Suppressor macrophage treated with lipopolysaccharide for 1 hour (primary cell): ENCODE measurements at places on chromosomes 13 and 19.

GRCh38 chr13:45732916-45733315 is 30.8 kb downstream of the CBY2 start:
- no peak for DNase-seq

DNA sequence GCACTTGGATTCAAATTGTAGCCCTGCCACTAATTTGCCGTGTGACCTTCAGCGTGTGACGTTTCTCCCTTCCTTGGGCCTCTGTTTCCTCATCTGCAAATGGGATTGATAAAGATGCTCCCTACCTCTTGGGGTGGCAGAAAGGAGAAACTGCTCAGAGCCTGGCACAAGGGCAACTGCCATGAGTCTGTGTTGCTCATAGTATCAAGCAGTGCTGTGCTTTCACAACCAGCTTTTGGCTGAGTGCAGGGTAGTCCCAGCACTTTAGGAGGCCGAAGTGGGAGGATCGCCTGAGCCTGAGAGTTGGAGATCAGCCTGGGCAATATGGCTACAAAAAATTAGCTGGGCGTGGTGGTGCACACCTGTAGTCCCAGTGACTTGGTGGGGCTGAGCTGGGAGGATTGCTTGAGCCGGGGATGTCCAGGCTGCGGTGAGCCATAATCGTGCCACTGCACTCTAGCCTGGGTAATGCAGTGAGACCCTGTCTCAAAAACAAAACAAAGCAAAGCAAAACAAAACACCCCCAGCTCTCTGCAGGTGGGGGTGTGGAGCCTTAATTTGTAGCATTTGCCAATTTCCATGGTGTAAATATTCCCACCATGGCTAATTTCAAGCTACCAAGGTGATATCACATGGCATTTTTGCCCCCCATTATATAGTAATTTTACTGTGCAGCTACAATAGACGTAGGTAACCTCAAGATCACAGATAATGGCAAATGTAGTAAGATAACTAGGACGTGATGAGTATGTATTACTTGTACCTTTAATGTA is 1.6 kb upstream of the MARK4 start:
- DNase-seq: no peak

GRCh38 chr19:531753-532560 is at the start of gene CDC34:
Gene CDC34, plus strand, starts transcription at chr19:531760. Its CDS starts 172 bp downstream, at chr19:531932.
- DNase-seq: no peak

GRCh38 chr13:114015111-114015968 is 41.5 kb upstream of the C13orf46 start:
- DNase-seq: no peak

GRCh38 chr13:102877303-102877702 is 31.5 kb downstream of the ERCC5 start:
- no peak for DNase-seq
